Activated naive CD8-positive, alpha-beta T cell treated with anti-CD3 and anti-CD28 coated beads, Interleukin-2, amount 50 U/mL, for 24 hours (primary cell): ENCODE measurements at places on chromosomes 1 and 21.

DNA sequence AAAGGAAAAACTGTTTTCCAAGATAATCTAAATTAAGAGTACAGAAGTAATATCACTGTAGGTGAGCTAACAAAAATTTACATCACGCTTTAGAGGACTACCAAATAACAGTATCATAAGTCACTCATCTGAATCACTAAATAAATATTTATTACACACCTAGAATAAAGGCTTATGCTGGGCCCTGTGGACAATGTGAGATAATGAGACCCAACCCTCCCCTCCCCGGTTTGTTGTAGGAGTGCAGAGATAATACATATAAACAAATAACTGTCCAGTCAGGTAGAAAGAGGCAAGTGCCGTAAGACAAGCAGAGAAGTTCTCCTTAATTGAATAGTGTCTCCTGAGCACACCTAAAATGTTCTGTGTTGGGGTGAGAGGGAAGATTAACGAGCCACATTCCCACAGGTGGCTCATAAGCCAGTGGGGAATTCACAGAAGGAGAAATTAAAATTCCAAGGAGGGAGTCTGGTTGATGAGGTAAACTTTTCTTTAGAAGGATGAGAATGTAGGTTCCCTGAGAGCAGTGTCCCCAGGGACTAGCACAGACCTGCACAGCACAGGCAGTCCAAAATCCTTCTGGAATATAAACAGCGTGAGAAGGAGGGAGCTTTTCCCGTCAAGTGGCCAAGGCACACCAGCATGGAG lies 241.4 kb downstream of the NFIA start:
- H3K27ac ChIP-seq = peak overlapping the region; percentile 52
- no peaks in the 10 kb centered on the region for H3K27me3 ChIP-seq
- no peak for DNase-seq

DNA sequence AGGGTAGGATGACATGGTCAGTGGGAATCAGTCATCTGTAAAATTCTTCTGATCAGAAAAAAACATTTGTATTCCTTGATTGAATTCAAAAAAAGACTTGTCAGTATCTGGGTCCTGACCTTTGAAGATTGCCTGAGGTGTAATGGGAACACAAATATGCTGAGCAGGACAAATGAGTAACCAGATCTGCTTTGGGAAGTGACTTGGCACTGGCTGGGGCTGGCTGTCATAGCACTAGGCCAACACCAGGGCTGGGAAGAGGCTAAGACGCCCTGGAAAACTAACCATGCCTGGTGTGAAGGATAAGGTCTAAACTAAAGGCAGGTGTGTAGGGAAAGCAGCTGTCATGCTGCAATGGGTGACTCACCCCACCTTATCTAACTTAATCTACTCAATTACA lies 452.9 kb upstream of the BEND5 start:
- no peaks in the 10 kb centered on the region for H3K36me3 ChIP-seq
- H3K27ac ChIP-seq = no peak overlapping the region
- H3K4me1 ChIP-seq = no peaks in the 10 kb centered on the region
- H3K4me3 ChIP-seq = no peak overlapping the region
- H3K27me3 ChIP-seq = no peaks in the 10 kb centered on the region
- no peak for DNase-seq

- H3K4me1 ChIP-seq = peaks cover 3% of the 10 kb centered on the region
- peaks cover 4% of the 10 kb centered on the region for H3K27me3 ChIP-seq
- H3K36me3 ChIP-seq = no peaks in the 10 kb centered on the region
These were observed 97.6 kb upstream of the ADAR start for GRCh38 chr1:154705544-154705943.

DNA sequence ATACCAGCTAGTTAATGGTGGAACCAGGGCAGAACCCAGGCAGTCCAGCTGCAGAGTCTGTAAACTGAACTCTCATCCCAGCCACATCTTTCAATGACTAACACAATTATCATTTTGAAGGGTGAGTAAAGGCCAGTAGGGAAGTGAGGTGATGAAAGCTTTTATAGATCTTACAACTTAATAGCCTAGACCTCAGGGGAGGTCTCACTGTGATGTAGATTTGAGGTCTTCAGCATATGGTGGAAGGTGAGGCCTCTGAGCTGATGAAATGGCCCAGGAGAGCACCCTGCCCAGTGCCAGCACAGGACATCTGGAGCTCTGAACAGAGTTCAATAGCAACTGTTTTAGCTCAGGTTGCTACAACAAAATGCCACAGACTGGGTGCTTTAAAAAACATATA lies 44.8 kb upstream of the POU2F1 start:
- H3K4me1 ChIP-seq = peaks cover 2% of the 10 kb centered on the region
- no peaks in the 10 kb centered on the region for H3K36me3 ChIP-seq
- peaks cover 7% of the 10 kb centered on the region for H3K27me3 ChIP-seq
- DNase-seq = no peak

- H3K27ac ChIP-seq = no peak overlapping the region
- H3K27me3 ChIP-seq = no peaks in the 10 kb centered on the region
- DNase-seq = no peak
- H3K4me3 ChIP-seq = no peak overlapping the region
These were observed 26.6 kb downstream of the NIBAN1 start for GRCh38 chr1:184947497-184948256.

- no peak overlapping the region for H3K4me3 ChIP-seq
- no peak for DNase-seq
- no peaks in the 10 kb centered on the region for H3K36me3 ChIP-seq
- no peaks in the 10 kb centered on the region for H3K4me1 ChIP-seq
These were observed 671.4 kb upstream of the ADGRL2 start for GRCh38 chr1:81129366-81129765.

DNA sequence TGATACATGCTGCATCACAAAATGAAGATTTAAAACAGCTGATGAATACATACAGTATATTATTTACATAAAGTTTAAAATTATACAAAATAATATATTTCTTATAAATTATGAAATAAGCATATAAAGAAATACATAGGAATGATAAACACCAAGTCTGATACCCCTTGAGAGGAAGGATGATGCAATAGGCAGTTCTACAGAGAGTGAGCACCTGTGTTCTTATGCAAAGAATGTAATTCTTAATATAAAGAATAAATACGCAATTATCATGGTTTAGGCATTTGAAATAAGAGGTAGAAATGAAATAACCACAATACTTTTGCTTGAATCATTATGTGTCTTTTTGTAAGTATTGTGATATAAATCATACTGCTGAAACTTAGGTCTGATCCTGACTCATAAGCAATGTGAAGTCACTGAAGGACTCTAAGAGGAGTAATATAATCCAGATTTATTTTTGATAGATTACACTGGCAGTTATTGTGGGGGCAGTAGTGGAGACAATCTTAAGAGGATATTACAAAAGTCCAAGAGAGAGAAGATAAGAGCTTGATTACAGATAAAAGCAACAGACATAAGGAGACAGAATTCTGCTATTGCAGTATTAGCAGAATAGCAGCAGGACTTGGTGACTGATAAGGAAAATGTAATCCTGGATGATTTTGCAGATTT lies 39.0 kb downstream of the TTLL7 start:
- H3K27ac ChIP-seq = no peak overlapping the region
- H3K4me3 ChIP-seq = no peak overlapping the region
- no peak for DNase-seq
- H3K27me3 ChIP-seq = no peaks in the 10 kb centered on the region
